Fibroblast of skin of back (primary cell): ENCODE measurements at places on chromosomes 12 and 14.

DNA sequence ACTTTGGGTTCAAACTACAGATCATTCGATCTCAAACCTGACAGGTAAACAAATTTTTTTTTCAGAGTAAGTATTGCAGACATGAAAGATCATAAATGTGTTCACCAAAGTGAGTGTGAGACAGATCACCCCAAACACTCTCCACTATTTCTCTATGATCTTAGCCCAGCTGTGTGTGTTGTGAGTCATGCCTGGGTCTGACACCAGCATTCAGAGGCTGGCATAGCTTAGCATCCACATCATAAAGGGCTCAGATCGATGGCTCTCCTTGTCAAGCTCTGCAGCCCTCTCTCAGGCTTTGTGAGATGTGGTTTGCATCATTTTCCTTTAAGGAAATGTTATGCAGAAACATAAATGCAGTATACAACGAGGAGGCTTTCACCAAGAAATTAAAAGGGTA, 164.9 kb downstream of the ETV6 start:
- DNase-seq = peak; percentile 89

GRCh38 chr14:85016496-85016895, 513.4 kb upstream of the FLRT2 start:
- no peak for DNase-seq

DNA sequence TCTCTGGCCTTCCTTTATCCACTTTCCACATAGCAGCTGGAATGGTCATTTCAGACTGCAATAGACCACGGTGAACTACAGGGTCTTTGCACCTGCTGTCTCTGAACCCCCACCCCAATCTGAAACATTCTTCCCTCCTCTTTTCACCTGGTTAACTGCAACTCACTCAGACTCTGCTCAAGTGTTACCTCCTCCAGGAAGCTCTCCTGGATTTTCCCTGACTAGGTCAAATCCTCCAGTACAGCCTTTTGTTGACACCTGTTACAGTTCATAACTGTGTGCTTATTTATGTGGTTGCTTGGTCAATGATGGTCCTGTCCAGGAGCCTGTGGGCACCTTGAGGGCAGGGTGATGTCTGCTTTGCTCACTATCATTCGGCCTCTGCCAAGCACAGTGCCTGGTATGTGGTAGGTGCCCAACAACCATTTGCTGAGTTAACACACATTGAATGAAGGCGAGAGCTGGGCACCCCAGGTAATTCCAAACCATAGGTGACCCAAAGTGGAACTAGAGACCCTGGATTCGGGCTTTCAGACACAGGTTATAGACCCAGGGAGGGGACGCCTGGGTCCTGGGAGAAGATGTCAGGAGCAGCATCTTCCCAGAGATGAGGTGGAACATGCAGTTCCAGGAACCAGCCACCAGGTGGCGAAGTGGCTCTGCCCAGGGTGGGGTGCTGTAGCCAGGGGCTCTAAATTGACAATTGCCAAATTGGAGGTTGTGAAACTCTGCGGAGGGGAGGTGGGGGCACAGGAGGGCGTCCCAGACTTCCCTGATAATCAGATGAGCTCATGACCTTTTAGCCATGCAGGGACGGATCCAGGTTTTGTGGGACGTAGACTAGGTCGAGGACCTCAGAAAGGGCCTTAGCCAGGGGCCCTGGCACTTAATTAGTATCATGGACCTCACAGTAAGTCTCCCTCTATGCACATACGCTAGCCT, 28.1 kb downstream of the TRPV4 start:
- peak; percentile 48 for DNase-seq

DNA sequence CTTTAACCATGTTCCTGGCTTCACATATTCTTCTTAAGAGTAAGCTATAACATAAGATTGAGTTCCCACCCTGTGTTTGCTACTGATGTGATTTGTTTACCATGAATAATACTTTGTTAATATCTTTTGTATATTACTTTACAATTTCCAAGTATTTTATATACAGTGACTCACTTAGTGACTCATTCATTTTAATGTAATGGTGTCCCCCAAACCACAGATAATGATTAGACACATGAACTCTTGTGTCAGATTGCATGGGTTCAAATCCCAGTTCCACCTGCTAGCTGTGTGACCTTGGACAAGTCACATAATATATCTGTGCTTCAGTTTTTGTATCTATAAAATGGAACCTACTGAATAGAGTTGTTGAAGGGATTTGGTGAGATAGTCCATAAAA, 76.1 kb downstream of the MYF5 start:
- DNase-seq = peak; percentile 10

GRCh38 chr12:2764398-2764797, 30.4 kb upstream of the FKBP4 start:
- no peak for DNase-seq

- peak; percentile 86 for DNase-seq
Observed at GRCh38 chr12:47188576-47189441, 109.0 kb upstream of the AMIGO2 start.

DNA sequence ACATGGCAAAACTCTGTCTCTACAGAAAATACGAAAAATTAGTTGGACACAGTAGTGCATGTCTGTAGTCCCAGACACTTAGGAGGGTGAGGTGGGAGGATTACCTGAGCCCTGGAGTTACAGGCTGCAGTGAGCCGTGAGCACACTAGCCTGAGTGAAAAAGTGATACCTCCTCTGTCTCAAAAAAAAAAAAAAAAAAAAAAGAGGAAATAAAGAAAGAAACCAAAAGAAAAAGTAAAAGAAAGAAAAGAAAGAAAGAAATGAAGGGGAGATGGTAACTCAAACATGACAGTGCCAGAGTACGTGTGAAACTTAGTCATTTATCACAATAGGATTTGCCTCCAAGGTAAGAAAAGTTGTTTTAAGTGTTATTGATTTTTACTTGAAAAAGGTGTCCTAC, 407.0 kb upstream of the MGAT4C start:
- DNase-seq = no peak

GRCh38 chr12:130879212-130879686, 7.4 kb downstream of the RAN start:
- no peak for DNase-seq

DNA sequence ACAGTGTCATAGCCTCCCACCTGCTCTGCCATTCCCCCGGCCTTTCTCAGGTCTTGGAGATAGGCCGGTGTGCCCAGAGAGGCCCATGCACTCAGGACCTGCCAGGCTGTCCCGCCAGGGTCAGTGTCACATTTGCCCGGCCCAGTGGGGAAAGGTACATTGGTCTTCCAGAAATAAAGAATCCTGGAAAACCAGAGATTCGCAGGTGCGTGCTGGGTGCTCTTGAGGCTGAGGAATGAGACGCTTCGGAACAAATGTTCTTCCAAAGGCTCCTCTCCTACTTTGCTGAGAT, 205.8 kb upstream of the RTL1 start:
- DNase-seq = no peak

- no peak for DNase-seq
Observed at GRCh38 chr14:69708586-69709560, 58.1 kb upstream of the SRSF5 start.

DNA sequence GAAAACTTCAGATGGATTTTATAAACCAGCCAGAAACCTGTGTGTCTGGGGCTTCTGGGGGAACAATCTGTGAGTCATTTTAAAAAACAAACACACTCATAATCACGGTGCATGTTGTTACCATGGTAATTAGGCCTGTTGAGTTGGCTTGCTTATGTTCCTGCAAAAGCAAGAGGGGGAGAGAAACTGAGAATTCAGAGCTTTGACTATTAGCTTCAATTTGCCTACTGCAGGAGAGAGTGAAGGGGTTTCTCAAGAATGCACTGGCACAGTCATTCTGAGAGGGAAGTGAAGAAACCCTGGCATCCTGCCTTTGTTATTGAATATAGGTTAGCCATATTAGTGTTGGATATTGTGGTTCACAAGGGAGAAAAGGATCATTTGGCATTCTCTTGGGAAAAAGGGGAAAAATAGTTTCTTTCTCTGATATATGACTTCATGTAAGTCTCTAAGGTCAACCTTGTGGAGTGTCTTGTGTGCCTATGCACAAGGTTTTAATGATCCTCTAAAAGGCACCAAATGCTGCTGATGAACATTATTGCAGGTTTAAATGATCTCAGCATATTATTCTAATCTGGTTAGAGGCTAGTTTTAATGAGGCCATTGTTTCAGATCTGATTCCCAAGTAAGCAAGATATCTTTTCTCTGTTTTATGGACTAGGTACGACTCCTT, 12.9 kb downstream of the GNG2 start:
- DNase-seq = peak; percentile 91

- no peak for DNase-seq
Observed at GRCh38 chr12:45773747-45774146, 44.2 kb downstream of the ARID2 start.

- peak; percentile 74 for DNase-seq
Observed at GRCh38 chr12:46770501-46771183, 55.2 kb downstream of the SLC38A4 start.

DNA sequence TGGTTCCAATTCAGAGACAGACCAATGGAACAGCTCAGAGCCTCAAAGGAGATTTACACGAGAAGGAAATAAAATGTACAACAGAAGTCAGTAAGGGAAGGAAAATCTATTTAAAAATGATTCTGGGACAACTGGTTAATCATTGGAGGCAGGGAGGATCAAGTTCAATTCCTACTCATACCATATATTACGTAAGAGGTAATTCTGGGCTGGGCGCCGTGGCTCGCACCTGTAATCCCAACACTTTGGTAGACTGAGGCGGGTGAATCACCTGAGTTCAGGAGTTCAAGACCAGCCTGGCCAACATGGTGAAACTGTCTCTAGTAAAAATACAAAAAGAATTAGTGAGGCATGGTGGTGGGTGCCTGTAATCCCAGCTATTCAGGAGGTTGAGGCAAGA, 36.7 kb upstream of the PITPNM2 start:
- DNase-seq = no peak

- peak; percentile 27 for DNase-seq
Observed at GRCh38 chr12:75613981-75614380, 102.6 kb upstream of the KRR1 start.

DNA sequence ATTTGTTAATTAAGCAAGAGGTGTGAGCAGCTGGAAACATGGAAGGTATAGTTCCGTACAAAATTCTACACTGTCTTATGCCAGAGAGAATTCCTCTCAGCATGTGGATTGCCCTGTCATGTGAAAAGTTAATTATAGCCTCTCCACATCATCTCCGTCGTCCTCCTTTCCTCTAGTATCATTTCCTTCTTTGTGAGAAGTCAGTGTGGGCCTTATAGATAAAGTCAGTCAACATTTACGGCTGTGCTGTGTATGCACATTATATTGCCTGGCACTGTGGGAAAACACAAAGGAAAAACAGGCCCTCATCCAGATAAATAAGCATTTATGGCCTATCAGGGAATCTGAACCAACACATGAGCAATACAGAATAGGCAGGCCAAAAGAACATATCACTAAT, 236.6 kb downstream of the SEC23A start:
- no peak for DNase-seq

DNA sequence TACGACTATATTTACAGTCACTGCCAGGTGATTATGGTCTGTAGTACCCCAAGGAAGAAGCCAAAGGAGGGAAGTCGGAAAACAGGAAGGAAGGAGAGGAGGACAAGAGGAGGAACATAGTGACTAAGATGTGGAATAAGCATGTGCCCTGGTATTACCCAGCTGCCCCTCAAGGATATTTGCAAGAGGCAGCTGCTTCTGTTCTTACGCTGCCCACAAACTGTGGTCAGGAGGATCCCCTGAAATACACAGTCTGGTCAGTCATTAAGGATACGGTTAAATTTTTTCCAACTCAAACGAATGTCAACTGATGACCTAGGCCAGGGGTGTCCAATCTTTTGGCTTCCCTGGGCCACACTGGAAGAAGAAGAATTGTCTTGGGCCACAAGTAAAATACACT, 126.5 kb downstream of the CMAS start:
- DNase-seq = no peak

GRCh38 chr12:24948420-24948756, 513 bp downstream of the BCAT1 start:
- peak; percentile 50 for DNase-seq

DNA sequence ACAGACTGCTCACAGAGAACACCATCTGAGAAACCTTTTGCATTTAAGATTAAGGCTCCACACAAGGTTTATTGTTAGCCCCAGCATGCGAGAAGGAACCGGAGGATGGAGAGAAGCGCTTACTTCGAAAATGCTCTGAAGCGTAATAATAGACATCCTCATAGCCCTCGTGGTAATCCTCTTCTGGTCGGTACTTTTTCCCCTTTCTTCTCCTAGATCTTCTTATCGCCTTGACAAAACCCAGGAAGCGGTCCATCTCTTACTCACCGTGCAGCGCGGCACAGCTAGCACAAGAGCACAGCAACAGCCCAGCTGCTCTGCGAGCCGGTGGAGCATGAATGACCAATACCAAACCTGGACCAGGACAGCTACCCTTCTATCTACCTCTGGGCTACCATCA, 125.1 kb upstream of the GRIP1 start:
- no peak for DNase-seq

- DNase-seq = no peak
Observed at GRCh38 chr14:89958966-89959365, 3.2 kb downstream of the TDP1 start.

DNA sequence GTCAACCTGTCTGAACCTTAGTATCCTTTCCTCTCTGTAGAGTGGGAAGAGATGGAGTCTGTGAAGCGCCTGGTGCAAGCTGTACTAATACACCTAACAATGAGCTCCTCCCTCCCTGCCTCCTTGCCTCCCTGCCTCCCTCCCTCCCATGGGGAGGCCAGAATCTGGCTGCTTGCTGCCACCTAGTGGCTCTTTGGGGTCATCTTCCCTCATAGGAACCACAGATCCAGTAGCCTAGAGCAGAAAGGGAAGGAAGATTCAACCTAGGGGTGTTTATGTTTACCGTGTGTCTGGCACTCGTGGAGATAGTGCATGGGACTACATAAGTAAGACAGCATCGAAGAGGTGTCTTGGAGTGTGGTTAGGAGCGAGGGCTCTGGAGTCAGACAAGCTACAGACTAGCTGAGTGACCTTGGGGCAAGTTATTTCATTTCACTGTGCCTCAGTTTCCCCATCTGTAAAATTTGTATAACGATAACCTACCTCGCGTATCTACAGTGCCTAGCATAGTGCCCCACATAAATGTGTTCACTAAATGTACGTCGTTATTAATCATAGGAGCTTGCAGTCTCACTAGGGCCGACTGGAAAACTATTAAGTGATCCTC, 35.5 kb upstream of the TSPAN9 start:
- peak; percentile 81 for DNase-seq

DNA sequence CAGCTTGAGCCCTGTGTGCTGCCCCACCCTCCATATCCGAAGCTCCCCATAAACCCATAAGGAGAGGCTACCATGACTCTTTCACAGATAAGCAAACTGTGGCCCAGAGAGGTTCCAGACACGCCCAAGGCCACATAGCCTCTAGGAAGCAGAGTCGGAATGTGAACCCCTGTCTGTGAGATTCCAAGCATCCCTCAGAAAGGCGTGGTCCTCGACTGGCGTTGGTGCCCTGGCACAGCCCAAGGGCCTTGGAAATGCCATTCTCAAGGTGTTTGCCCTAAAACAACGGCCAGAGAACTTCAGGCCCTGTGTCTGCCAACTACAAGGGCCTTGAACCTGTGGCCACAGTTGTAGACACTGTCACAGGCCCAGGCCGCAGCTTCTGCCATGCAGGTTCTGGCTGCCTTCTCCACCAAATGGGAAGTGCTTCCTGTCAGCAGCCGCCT, 8.5 kb upstream of the DIO3 start:
- DNase-seq = no peak

GRCh38 chr14:54671537-54671936, 104.6 kb downstream of the SAMD4A start:
- no peak for DNase-seq
